ENCODE measurements at places on chromosomes 11 and 22.

- DNase-seq = no peak
Measured at GRCh38 chr11:116353589-116353988, 419.2 kb downstream of the BUD13 start.

- peak; percentile 71 for DNase-seq
Measured at GRCh38 chr22:38214302-38215056, 12.7 kb downstream of the MAFF start.

- DNase-seq = no peak
Measured at GRCh38 chr11:101487775-101488174, 96.0 kb downstream of the TRPC6 start.

GRCh38 chr11:35305670-35306382 is 113.5 kb downstream of the SLC1A2 start:
- no peak for DNase-seq

DNA sequence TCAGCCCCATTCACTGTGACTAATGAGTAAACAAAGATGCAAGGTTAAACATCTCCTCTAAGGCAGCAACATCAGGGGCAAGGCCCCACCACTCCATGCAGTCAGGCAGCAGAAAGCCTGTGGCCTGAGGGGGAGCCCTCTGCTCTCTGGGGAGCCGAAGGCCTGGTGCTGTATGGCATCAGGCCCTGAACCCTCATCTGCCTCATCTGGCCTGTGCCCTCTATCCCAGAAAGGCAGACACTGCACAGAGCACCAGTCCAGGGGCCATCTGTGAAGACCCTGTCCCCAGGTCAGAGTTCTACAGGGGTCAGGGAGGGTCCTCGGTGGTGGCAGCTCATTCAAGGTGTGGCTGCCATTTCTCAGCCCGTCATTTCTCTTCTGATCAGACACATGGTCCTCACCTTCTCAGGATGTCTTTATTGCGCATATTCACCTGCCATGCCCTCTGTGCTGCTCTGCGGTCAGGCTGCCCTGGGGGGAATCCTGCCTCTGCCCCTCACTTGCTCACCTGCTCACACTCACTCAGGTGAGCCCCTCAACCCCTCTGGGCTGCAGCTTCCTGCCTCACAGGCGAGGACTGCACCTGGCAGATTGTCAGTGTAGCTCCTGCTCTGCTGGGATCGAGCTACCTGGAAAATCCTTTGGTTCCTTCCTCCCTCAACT is 103.1 kb upstream of the PITPNB start:
- DNase-seq = no peak

DNA sequence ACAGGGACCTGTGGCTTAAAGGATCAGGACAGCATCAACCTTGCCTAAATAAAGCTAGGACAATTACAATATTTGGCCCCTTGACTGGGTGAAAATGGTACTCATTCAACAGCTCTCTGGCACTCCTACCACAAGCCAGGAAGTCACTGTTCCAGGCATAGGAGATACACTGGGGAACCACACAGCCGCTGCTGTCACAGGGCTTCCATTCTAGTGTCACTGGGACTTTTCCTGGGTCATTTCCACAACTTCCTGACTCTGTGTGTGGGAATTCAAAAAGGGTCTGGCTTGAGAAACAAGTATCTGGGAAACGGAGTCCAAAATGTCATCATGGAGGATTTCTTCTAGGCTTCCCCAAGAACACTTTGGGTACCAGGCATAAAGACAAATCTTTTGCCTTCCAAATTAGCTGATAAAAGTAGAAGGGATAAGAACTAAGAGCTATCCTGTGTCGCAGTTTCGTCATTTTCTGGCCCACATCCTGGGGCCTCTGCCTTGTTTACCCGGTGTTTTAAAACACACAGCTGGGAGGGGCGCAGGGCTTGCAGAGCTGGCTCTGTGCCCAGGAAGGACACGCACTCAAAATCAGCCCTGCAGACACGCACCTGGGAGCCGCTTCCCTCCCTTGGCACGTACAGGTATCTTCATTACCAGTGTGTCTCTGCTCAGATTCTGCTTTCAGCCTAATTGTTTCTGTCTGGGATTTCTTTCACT is 38.0 kb downstream of the TMEM45B start:
- peak; percentile 44 for DNase-seq

- no peak for DNase-seq
Measured at GRCh38 chr22:41425660-41426365, 20.8 kb downstream of the TOB2 start.

GRCh38 chr11:487571-488021 is 19.4 kb downstream of the RNH1 start:
- no peak for DNase-seq

DNA sequence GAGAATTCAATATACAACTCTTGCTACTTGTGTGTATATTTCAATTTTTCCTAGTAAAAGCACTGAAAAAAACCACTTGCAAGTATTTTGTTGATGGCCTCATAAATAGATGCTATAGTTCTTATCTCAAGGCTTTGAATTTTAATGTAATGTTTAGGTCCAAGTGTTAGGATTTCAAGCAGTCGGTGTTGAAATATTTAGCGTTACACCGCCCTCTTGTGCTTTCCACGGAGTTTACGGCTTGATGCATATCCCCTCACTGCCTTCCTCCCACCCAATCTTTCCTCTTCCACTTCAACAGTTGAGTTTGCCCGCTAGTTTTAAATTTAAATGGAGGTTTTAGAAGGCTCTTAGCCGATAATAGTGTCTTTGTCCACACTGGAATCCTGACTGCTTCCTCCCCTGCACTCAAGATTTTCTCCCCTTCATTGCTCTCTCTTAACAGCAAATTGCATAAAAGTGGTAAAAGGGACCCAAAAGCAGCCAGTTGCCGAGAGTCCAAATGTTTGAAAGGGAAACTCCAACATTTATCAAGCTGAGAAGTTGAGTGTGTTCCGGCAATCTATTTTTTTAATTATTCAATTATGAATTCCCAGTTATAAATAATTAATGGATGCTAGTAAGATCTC is 25.9 kb upstream of the HTATIP2 start:
- no peak for DNase-seq

- no peak for DNase-seq
Measured at GRCh38 chr11:7275133-7275532, 23.4 kb downstream of the SYT9 start.

- DNase-seq = no peak
Measured at GRCh38 chr11:121489823-121490222, 37.1 kb upstream of the SORL1-AS1 start.

- no peak for DNase-seq
Measured at GRCh38 chr11:125638315-125638714, 13.4 kb downstream of the CHEK1 start.

DNA sequence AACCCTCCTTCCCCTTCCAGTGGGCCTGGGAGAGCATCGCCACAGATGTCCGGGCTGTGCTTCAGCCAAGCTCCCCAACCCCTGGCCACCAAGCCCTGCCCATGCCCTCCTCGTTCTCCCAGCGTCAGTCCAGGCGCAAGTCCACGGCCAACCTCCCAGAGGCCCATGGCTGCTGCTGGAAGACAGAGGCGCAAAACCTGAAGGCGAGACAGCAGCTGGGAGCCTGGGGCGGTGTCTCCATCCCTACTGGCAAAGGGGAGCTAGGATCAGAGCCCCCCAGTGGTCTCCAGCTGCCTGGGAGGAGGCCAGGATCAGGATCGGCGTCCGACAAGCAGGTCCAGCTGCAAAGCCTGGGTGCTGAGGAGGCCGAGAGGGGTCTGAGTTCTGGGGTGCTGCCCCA is 1.9 kb downstream of the TSGA10IP start:
- DNase-seq = no peak

DNA sequence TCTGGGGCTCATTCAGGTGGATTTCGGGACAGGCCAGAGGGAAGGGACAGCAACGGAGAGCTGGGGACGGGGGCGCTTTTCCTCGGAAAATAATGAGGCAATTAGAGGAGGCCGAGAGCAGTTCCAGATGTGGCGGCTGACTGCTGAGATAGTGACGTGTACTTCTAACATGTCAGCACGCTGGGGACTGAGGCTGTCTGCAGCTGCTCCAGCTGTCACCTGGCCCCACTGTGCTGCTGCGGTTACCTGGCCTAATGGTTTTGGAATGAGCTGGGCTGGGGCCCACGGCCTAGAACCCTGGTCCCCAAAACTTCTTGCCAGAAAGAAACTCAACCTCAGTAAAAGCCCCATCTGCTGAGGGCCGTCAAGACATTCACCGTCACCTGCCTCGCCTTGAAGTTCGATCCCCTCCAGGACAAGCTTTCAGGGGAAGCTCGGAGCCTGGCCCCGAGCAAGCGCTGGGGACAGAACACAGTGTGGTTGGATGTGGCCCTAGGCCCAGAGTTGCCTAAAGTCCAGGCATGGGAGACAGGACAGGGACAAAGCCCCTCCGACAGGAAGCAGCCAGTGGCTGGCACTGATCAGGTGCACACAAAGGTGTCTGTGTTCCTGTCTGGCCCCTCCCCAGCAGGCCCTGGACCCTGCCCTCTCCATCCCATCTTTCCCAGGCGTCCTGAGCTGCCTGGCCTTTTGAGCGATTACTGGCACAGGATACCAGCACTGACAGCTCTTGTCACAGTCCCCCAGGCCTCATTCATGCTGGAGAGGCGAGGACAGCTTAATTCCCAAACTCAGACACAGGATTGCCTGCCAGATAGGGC is 22.1 kb downstream of the RPUSD4 start:
- DNase-seq = no peak

GRCh38 chr11:64804346-64805210 is 1.6 kb upstream of the MAP4K2 start:
- DNase-seq = no peak

- DNase-seq = no peak
Measured at GRCh38 chr11:12007769-12008737, at the start of gene DKK3. DKK3 (minus strand) TSS chr11:12008626; CDS start chr11:12008582, 44 bp downstream.

DNA sequence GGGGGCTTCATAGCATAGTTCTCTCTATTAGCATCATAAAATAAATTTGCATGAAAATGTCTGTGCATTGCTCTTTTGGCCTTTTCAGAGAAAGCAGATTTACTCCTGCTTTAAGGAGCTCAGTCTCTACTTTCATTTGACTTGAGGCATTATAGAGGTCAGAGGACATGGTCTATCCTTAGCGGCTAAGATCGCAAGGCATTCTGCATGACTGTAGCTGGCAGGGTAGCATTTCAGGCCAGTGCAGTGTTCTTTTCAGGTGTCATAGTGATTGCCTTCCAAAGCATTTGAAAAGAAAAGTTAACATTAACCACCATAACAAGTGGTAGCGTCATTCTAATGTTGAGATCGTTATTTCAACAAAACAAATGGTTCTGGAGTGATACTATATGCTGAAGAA is 126.5 kb downstream of the NCAM1 start:
- no peak for DNase-seq

DNA sequence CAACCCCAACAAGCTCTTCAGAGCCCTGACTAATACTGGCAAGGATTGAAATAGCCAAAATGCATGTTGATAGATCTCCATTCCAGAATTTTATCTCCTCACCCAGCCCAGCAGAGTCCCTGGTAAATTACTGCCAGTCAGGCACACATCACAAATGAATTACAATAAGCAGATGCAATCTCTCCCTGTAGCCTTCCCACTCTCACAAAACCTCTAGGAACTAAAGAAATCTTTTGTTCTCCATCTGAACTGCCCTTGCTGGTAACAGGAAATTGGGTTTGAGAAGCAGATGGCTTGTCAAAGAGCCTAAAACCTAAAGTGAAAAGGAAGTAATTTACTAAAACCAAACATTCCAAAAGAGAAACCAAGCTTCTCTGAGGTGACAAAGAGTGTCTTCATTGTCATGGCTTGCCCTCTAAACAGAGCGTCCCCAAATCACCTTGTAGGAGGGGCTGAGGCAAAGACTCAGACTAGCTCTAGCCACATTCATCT is 59.5 kb downstream of the FAM168A start:
- no peak for DNase-seq

DNA sequence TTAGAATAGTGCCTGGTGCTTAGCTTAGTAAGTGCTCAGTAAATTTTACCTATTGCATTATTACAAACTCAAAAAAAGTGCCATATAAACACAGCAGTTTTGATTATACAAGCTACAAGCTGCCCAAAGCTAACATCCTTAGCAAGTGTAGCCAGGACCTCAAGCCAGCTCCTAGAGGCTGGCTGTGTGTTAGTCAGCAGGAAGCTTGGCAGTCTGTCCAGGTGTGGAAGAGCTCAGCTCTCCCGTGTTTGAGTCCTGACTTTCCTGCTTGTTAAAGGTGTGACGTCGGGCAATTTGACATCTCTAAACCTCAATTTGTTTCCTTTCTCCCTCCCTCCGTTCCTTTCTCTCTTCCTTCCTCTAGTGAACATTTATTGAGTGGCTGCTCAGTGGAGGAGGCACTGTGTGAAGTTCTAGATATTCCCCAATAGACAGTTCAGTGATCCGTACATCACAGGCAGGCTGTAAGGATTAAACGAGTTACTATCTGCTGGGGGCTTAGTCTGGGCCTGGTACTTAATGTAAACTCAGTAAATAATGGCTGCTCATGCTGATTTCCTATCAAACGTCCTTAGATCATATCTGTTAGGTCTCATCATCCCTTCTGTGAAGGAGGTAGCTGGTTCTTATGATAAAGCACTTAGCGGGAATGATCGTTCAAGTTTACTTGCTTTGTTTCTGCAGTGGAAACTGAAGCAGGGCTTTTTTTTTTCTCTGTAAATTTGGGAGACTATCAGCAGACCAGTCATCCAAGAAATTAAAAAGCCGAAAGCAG is 68.7 kb downstream of the PRR5L start:
- no peak for DNase-seq

- no peak for DNase-seq
Measured at GRCh38 chr11:7348432-7349304, 97.0 kb downstream of the SYT9 start.

GRCh38 chr22:44491269-44492035 is 6.6 kb downstream of the RTL6 start:
- DNase-seq = no peak

GRCh38 chr22:46233231-46233630 is 16.9 kb downstream of the CDPF1 start:
- DNase-seq = no peak

- DNase-seq = no peak
Measured at GRCh38 chr11:17579451-17579850, 32.4 kb downstream of the OTOG start.

- no peak for DNase-seq
Measured at GRCh38 chr11:125117429-125117828, 6.0 kb upstream of the TMEM218 start.

DNA sequence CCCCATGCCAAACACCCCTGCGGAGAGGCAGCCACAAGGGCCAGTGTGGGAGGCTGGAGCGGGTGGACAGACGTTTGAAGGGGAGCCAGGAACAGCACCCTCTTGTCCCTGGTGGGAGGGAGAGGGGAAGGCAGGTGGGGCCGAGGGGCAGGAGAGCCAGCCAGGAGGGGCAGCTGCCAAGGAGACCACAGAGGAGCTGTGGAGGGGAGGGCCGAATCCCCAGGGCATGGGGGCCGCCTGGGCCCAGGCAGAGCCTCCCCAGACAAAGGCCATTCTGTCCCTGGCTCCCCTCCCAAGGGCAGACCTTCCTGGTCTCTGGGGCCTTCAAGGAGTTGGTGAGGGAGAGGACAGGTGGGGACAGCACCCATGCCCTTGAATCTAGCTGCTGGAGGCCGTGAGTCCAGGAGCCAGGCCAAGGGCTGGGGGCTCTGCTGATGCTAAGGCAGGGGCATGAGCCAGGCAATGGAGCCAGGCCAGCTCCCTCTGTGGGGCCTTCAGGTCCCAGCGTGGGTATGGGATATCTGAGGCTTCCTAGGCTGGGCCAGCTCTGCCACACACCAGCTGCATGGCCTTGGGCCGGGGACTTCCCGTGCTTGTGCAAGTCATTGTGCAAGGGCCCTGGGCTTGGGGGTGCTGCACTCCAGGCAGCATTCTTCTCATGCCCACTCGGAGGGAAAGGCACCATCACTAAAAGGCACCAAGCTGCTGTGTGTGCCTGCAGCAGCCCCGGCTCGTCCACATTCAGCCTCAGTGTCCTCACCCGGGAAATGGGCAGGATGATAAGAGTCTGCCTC is 11.4 kb downstream of the EMID1 start:
- no peak for DNase-seq
